Activated CD4-positive, CD25-positive, alpha-beta regulatory T cell (primary cell): ENCODE measurements at places on chromosomes 1 and 21.

- no peak for DNase-seq
Observed at GRCh38 chr1:45478121-45478814, 12.7 kb downstream of the TESK2 start.

GRCh38 chr1:3401585-3402257 is 52.7 kb upstream of the ARHGEF16 start:
- DNase-seq: no peak

GRCh38 chr21:45415188-45415942 is 10.4 kb downstream of the COL18A1 start:
- DNase-seq: no peak

GRCh38 chr1:22709891-22710700 is 543 bp upstream of the EPHB2 start:
- DNase-seq: no peak

DNA sequence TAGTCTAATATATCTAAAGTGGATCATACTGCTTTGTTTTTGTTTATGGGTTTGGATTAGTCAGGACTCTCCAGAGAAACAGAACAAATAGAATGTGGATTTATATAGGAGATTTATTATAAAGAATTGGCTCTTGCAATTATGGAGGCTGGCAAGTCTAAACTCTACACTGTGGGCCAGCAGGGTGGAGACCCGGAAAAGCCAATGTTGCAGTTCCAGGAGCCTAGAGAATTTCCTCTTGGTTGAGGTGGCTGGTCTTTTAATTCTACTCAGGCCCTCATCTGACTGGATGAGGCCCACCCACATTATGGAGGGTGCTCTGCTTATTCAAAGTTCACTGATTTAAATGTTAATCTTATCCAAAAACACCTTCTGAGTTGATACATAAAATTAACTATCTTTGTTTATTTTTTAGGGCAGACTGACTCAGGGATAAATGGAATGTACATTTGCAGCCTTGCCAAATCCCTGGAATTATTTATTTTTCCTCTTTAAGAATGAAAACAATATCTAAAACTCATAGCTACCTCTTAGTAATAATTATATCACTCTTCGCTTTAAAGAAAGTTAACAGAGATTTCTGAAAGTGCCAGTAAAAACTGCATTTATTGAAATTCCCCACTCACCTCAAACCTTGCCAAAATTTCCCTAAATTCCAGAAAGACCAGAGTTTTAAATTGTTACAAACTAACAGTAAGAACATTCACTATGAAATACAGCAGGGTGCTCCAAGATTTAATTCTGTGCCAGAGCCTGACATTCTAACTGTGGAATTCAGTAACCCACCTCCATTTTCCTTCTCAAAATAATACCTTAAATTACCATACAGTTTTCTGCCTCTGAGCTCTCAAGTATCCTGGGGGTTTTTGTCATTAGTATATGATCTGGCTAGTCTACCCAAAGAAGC is 36.6 kb upstream of the SSX2IP start:
- no peak for DNase-seq

DNA sequence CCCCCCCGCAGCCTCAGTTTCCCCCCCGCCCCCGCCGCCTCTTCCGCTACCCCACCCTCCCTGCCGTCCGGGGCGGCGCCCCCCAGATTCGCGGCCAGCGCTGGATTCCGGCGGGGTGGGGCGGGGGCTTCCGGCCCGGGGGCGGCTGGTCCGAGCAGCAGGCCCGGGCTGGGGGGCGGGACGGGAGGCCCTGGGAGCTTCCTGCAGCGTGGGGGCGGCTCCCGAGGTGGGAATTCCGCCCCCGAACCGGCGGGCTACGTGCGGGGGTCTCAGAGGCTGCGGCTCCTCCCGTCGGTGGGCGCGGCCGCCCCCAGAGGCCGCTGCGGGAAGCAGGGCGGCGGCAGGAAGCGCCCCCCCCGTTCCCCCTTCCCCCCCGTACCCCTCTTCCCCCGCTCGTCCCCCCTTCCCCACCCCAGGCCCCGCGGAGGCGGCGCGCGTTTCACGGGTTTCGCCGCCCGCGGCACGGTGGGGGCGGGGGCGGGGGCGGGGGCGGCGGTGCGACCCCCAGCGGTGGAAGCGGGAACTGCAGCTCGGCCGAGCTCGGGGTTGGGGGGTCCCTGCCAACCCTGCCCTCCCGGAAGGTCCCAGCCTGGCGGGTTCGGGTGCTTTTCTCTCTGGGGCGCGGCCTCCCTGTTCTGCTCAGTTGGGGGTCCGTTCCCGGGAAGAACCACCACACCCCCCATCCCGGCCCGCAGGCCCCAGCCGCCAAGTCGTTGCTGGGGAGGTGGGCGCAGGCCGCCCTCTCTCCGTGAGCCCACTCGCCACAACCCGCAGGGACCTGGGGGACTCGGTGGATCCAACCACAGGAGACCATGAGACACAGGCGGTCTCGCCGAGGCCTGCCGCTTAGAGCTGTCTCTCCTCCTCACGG is 76.3 kb downstream of the MORN1 start:
- peak; percentile 38 for DNase-seq

- DNase-seq: no peak
Observed at GRCh38 chr1:20078171-20078651, 8.2 kb downstream of the PLA2G5 start.

- DNase-seq: no peak
Observed at GRCh38 chr1:152145769-152146168, 13.3 kb downstream of the RPTN start.

DNA sequence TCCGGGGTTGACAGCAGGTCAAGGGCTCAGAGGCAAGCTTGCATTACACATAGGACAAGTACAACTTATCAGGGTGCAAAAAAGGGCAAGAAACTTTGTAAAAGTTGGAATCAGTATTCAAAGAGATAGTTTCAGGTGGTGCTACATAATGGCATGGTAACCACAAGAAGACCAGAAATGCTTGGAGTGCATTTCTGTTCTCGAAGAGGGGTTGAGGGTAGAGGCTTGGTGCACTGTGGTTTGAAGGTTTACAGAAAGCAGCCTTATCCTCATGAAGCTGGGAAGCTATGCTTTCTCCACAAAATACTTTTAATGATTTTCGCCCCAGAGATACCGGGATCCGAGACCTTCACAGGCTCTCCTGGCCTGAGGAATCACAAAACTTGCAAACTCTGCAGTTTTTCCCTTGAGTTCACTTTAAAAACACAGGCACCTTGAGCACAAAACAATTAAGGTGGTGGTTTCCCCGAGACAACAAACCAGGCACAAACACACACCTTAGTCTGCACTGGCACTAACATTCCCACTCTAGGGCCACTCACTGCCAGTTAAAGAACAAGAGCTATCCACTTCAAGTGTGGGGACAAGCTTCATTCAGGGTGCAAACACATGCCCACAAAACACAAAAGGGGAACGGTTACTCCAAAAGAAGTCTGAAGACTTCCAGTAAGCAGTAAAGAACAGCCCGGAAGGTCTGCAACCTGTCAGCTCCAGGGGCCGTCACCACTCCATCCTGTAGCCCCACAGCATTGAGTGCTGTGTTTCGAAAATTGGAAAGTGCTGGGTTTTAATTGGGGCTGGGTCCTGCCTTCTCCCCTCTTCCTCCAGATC is 29.8 kb upstream of the NFIA start:
- no peak for DNase-seq

DNA sequence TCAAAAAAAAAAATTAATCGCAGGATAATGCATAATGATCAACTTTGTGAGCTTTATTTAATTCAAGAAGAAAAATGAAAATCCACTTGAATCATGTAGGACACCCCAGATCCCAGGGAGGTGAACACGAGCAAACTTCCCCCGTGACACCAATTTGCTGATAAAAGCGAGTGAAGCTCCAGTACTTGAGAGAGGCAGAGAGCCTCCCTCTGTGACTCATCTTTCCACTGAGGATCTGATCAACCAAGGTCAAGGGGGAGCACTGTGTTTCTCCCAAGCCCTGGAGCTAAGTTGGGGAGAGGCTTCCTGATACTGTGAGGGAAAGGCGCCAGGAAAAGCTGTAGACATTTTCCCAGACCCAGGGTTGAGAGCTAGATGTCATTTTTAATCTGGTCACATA is 160.9 kb downstream of the SLC44A5 start:
- DNase-seq: no peak

GRCh38 chr21:18478513-18478912 is 74.9 kb upstream of the TMPRSS15 start:
- no peak for DNase-seq
